ENCODE measurements at places on chromosomes 16 and 17.

DNA sequence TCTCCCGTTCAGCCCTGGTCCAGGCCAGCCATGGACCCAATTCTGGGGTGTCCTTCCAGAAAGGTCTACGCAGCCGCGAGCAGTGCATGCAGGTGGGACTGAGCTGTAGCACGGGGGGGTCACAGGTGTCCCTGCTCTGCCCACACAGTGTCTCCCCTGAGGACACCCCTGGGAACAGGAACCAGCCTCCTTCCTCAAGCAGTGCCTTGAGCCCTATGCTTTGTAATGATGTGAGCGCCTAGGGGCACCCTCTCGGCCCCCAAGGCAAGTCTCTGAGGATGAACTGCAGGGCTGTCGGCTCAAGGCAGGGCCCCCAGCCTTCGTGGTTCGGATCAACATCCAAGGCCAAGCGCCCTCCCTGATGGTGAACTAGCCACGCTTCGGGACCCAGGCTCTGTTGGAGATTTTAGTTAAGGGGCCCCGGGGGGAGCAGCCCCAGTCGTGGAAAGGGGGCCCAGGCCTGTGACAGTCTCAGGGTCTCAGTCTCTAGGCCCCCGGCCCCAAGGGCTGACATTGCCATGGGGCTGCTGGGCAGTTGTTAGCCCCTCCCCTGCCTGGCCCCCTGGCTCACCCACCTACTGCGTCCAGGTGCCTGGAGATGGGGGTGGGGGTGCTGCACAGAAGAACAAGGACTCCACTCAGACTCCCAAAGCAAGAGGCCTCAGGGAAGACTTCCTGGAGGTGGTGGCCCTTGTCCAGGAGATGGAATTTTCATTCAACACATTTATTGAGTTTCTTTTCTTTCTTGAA is 2.3 kb downstream of the IL17C start:
- DNase-seq = no peak

DNA sequence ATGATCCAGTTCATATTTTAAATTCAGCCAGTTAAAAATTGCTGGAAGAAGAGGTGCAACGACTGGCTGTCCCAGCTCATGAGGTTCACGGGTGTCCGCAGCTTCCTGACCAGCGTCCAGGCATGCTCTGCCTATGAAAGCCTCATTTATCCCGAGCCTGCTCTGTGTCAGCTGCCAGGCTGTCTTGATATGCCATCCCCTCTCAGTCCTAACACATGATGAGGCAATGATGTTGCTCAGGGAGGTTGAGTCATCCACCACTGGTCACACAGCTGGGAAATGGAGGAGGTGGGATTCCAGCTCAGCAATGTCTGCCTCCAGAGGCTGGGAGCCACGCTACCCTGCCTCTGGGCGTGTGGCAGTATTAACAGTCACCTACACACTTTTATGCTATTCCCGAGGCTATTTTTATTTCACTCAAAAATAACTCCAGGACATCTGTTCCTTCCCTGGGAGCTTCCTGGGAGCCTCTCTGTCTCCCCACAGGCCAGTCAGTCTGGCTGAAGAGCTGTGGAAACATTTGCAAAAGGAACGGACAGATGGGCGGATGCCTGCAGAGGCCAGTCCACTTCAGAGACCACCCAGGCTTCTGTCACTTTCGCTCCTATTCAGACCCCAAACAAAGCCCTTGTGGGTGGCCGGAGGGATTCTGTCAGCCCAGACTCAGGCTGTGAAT is 22.5 kb downstream of the RAB11FIP4 start:
- DNase-seq = no peak

DNA sequence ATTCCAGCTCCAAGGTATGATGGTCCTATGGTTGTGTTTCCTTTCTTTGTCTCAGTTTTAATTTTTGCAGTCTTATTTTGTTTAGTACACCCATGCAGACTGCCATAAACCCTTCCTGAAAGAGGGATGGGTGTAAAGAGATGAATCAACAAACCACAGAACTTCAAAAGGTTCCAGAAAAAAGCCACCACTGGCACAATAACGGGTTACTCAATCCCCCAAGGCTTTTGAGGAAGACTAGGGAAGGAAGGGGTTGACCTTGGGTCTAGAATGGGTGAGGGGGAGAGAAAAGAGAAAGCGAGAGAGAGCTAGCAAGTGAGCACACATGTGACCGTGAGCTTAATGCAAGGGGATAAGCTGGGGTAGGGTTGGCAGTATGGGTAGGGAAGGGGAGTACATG is 168.1 kb downstream of the XYLT1 start:
- no peak for DNase-seq

- DNase-seq = no peak
Measured at GRCh38 chr17:21239680-21240368, 13.4 kb downstream of the NATD1 start.
